ENCODE measurements at places on chromosomes 5 and 9.

- no peak for DNase-seq
Measured at GRCh38 chr5:136190091-136190720, 2.8 kb downstream of the SMIM32 start.

GRCh38 chr5:134246771-134247427 lies 21.0 kb upstream of the PPP2CA start:
- DNase-seq: peak; percentile 75

GRCh38 chr5:143793249-143793648 lies 18.7 kb upstream of the HMHB1 start:
- DNase-seq: no peak

DNA sequence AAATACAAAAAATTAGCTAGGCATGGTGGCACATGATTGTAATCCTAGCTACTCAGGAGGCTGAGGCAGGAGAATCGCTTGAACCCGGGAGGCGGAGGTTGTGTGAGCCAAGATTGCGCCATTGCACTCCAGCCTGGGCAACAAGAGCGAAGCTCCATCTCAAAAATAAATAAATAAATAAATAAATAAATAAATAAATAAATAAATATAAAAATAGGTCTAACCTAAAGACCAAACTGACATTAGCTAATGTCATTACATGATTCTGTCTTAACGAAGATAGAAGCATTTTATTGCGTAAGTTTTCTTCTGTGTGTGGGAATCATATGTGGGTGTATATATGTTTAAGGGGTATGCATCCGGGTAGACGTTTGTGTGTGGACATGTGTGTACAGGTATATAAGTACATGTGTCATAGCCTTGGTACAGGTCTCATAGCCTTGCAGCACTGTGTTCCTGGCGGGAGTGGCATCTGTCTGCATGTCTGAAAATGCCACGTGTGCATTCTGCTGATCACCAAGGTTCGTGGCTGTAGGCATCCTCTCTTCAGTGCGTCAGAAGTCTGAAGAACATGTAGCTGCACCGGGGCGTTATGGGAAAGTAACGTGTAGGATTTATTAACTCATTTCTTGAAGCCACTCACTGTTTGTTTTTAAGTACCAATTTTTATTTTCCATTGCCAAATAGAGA lies 298.1 kb downstream of the NR3C1 start:
- no peak for DNase-seq
